ENCODE measurements at places on chromosomes 3 and 15. TPM values are rescaled to one million over a fixed set of nuclear protein-coding genes. Genes with fewer than 3 reads are reported as not detected.

- no peak for DNase-seq
These were observed 30.4 kb downstream of the NXPE3 start for GRCh38 chr3:101809178-101810021.

DNA sequence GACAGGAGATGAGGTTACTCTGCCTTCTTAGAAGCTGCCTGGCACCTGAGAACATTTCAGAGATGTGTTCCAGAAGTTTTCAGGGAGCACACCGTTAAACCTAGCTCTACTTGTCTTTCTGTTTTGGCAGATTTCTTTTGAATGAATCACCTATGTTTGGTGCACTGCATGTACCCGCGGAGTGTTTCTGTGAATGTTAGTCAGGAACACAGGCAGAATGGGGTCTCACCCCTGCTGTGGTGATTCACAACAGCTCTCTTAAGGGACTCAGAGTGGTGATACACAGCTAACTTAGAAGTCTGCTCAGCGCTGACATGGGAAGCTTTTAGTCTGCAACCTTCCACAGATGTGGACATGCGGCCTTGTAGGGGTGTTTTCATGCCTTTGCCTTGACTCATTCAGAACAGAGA lies 24.0 kb downstream of the TSEN2 start:
- DNase-seq, result peak; percentile 98

DNA sequence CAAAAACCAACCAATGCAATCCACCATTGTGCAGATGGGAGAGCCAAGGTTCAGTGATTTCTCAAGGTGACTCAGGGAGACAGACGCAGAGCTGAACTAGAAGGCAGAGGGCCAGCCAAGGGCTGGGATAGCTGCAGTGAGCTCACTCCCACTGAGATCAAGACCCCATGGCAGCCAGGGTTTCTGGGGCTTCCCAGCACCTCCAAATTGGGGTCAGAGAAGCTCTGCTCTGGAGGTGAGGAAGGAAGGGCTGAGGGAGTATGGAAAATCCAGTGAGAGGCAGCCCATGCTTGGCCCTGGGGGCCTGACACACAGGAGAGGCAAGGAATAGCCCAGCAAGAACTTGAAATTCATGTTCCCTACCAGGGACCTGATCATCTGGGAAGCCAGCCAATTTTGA lies 61.0 kb downstream of the ISG20 start:
- DNase-seq, result no peak

GRCh38 chr15:76711351-76711827 lies 193.8 kb downstream of the SCAPER start:
- DNase-seq, result no peak

- DNase-seq, result no peak
These were observed 17.1 kb upstream of the FBXL2 start for GRCh38 chr3:33260104-33260503.

DNA sequence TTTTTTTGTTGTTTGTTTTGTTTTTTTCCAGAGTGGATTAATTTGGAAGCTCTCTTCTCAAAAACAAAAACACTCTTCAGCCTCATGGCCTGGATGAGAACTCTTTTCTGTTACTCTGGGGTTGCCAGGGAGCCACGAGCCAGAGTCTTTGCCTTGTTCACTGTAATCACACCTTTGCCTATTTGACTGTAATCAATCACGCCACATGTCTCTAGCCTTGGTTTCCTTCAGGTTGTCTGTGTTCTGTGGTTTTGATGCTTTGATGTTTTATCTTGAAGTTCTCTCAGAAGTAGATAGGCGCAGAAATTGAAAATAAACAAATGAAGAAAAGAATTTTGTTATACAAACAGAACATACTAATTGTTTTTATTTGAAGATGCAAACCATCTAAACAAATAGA lies 62.3 kb upstream of the IGF1R start:
- no peak for DNase-seq

- no peak for DNase-seq
These were observed 434.0 kb downstream of the EPHB1 start for GRCh38 chr3:135229018-135229495.

DNA sequence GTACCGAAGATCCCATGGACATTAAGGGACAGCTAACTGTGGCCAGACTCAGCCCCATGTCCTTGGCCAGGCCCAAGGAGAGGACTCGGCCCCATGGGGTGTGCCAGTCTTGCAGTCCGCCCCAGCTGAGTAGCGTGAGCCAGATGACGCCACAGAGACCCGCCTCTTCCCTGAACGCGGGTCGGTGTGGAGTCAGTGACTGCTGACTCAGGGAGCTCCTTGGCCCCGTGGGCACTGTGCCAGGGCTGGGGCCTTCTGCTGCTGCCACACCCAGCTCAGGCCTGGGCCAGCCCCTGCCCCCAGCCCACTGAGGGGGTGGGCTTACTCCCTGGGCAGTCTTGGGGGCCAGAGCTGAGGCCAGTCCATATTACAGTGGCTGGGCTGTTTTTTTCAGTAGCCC lies 52.8 kb downstream of the PLXNA1 start:
- peak; percentile 82 for DNase-seq

DNA sequence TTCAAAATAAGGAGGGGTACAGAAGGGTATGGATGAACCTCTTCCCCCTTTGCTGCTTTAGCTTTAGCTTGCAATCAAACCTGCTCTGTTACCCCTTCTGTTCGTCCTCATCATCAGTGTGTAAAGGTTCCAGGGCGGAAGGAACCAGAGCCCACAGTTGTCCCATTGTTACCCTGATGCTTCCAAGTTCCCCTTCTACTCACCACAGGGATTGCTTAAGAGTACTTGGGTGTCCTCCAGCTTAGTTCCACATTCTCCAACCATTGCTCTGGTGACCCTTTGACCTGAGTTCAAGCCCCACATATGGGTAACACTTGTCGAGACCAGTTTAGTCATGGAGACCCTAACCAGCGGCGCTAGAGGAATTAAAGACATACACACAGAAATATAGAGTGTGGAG lies 1080.1 kb upstream of the ALCAM start:
- no peak for DNase-seq

- peak; percentile 26 for DNase-seq
These were observed 196.0 kb upstream of the TOPAZ1 start for GRCh38 chr3:44045476-44046275.

DNA sequence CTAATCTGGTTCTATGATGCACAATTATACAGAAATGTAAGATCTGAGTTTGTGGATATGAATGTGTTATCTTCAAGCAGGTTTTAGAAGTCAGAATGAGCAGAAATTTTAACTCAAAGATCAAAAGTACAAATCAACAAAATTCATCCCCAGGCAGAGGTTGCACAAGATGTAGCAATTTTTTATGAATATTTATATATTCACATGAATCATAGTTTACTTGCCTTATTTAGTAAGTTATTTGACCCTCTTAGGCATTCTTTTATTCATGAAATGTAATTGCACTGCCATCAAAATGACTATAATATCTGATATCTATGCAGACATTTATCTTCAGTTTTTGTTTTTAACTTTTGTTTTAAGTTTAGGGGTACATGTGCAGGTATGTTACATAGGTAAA lies 103.1 kb upstream of the DAZL start:
- DNase-seq, result no peak

- no peak for DNase-seq
These were observed 9.0 kb downstream of the KIF9 start for GRCh38 chr3:47273564-47273963.

DNA sequence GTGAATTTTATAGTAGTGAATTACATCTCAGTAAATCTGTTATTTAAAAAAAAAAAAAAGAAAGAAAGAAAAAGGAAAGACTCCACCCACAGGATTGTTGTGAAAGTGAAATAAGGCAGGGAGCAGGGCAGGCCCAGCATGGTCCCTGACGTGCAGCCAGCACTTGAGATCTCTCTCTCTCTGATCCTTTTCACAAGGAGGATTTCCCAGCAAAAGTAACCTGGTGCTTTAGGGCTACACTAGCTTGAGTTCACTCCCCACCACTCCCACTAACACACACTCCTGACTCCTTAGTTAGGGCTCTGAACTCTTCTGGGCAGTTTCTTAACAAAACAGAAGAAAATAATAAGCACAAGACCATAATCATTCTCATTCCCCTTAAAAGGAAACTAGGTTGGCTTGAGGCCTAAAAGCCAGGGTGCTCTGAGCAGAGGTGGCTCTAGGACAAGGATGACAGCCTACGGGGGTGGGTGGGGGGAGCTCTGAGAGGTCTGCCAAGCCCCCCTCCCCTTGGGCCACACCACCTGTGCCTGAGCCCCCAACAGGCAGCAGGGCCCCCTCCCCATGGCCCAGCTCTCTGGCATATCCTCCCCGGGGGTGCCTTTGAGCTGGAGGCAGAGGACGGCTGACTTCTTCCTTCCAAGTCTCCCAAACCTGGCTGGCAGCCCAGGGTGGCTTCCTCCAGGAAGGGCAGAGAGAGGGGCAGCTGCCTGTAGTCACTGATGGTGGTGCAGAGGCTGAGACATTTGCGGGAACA lies 856 bp downstream of the TMEM40 start:
- peak; percentile 51 for DNase-seq

GRCh38 chr3:63064209-63064755 lies 189.1 kb upstream of the CADPS start:
- DNase-seq, result peak; percentile 51

DNA sequence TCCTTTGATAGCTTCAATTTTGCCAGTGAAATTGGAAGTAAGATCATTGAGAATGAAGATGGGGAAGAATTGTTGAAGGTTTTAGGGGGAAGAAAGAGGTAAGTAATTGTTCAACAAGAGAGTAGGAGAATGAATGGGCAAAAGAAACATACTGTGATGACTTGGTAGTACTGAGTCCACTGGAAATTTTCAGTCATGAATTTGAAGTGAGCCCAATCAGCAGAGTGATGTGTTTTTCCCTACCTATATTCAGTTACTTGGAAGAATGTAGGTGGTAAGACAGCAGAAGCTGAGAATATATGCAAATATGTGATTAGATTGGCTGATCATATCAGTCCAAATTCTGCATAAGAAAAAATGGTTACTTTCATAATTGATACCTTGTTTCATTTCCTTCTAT lies 569.6 kb downstream of the AGBL1 start:
- DNase-seq, result no peak

- DNase-seq, result no peak
These were observed 76.5 kb upstream of the ALDH1A3 start for GRCh38 chr15:100803171-100803440.

- no peak for DNase-seq
These were observed 212.3 kb upstream of the LRRFIP2 start for GRCh38 chr3:37386627-37387230.

DNA sequence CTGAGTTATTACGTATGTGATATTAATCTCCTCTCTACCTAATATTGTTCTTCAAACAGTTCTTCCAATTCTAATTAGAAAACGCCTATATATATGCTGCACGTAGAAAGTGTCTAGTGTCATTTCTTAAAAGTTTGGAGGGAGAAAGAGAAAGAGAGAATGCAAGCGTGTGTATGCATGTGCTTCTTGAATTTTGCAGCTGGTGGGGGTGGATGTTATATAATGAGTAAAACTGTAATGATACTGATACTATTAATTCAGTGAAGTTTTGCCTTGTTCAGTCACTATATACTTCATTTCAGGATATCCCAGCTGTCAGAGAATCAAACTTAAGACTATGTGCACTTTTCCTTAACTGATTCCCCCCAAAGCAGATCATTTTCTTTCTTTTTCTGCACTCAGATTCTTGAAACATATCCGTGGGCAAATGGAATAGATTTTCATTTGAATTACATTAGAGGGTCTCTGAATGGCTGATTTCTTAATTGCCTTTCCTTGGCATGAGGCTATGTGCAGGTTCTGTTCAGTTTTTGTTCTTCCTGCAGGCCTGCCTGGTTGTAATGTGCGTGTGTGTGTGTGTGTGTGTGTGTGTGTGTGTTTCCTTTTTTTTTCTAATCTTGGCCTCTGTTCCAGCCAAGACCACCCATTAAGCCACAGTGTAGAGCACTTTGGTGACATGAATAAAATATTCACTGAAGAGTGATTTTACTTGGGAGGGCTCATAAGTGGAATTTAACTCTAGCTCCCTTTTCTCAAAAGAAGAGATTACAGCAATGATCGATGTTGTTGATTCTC lies 617.5 kb downstream of the RBMS3 start:
- DNase-seq, result no peak

DNA sequence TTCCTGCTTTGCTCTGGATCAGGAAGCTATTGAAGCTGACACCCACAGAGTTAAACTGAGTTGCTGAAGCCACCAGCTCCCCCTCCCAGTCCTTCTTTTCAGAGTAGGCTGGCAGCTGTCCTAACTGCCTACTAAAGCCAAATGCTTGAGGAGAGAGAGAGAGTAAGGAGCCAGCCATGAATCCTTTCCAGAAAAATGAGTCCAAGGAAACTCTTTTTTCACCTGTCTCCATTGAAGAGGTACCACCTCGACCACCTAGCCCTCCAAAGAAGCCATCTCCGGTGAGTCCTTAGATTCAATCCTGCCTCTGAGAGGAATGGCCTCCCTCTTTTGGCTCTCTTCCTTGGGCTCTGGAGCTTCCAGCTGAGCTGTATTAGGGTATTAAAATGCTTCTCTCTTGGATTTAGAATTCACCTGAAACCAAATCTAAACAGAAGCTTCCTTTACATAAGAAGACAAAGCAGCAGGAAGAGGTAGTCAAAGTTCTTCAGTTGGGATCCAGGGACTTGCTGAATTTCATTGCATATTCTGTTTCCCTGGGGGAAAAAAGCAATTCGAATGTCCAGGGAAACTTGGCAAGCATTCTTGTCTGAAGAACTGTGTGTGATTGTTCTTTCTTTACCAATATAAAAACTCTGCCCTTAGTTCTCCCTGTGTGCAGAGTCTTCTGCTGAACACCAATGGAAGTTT lies at the start of gene SLC15A2:
SLC15A2 (plus strand) TSS at position 101 of the 690 bp plus-strand sequence; CDS start at position 177, 76 bp downstream.
- peak; percentile 32 for DNase-seq

DNA sequence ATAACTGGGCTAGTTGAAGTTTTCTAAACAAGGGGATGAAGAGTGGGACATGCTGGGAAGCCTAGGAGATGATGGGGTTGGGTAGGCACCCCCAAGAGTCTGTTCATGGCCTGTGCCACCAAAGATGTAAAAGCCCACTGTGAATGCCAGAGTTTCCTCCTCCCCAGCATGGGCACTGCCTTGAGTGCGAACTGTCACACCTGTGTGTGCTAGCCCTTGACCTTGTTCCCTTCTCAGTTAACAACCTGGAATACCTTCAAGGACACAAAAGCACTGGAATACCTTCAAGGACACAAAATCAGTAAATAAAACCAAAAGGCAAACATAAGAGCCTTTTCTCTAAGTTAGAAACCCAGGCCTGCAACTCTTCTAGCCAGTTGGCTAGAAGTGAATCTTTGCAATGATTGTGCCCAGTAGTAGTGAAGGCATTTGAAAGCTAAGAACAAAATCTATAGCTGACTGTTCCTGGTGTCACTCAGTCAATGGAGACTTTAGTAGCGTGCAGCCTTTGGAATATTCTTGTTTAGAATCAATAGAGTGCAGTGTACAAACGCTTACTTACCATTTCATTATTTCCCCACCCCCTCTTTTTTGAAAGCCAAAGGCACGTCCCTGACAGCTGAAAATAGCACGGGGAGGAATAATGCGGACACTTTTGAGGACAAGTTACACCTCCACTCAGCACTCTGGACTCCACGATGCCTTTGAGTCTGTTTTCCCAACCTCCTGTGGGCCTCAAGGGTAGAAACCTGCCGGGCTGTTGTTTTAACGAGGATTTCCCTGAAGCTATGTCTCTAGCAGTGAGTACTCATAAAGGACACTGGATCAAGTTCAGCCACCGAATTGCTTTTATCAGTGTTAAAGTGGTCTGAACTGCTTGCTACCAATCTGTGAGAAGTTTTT lies 24.2 kb downstream of the PSMD6 start:
- DNase-seq, result no peak

Gene ITPR1
- total RNA-seq, result 9.0 TPM

Gene PLA2G4D
- total RNA-seq, result not detected

Gene TLR9
- 0.25 TPM for total RNA-seq

Gene FOXB1
- total RNA-seq, result 1.3 TPM

Gene NCK1
- total RNA-seq, result 48.6 TPM

Gene SLC12A1
- total RNA-seq, result not detected

Gene LXN
- total RNA-seq, result 18.1 TPM

Gene PSTPIP1
- total RNA-seq, result not detected

Gene ATP13A5
- not detected for total RNA-seq

Gene ZIC4
- not detected for total RNA-seq

Gene TWF2
- 103 TPM for total RNA-seq

Gene RASGRP1
- total RNA-seq, result 0.50 TPM

Data from astrocyte (in vitro differentiated cells and primary cell).